ENCODE measurements at places on chromosomes 7 and 10. TPM values are rescaled to one million over a fixed set of nuclear protein-coding genes. Genes with fewer than 3 reads are reported as not detected.

CYREN gene
- 14.3 TPM for total RNA-seq

MTURN gene
- 361 TPM for total RNA-seq

RAB19 gene
- total RNA-seq = not detected

TSPAN12 gene
- 16.8 TPM for total RNA-seq

ZNF485 gene
- total RNA-seq = 8.3 TPM

All from diencephalon (tissue), 1 donor.